ENCODE measurements at places on chromosomes 7 and 10.

DNA sequence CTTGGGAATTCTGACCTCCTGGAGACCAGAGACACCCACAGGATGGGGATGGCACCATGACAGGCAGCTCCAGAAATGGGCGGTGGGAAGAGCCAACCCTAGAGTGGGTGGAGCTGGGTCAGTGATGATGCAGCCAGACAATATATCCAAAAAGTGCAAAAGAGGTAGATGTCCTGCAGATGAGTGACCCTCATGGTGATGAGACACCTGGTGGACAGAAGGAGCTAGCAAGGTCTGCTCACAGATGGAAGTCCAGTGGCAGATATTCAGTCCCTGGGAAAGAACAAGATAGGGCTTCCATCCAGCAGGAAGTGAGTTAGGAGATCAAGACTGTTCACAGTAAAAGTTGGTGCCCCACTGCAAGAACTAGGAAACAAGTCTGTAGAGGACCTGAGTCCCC is 19.2 kb upstream of the GRB10 start:
- no peaks in the 10 kb centered on the region for H3K4me1 ChIP-seq
- no peak for DNase-seq
- no peak overlapping the region for H3K4me3 ChIP-seq
- no peaks in the 10 kb centered on the region for H3K36me3 ChIP-seq

- no peak overlapping the region for H3K4me3 ChIP-seq
- no peaks in the 10 kb centered on the region for H3K4me1 ChIP-seq
- H3K36me3 ChIP-seq = no peaks in the 10 kb centered on the region
- no peak overlapping the region for H3K27ac ChIP-seq
- no peak for DNase-seq
These were observed 23.1 kb upstream of the TCTN3 start for GRCh38 chr10:95716866-95717265.

DNA sequence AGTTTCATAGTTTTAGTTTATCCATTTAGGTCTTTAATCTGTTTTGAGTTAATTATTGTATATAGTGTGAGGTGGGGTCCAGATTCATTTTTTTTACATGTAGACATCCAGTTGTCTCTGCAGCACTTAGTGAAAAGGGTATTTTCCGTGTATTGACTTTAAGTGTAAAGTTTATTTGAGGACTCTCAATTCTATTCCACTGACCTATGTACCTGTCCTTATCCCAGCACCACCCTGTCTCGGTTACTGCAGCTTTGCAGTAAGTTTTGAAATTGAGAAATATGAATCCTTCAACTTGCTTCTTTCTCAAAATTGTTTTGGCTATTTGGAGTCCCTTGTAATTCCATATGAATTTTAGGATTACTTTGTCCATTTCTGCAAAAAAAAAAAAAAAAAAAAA is 29.8 kb downstream of the FHIP2A start:
- H3K4me3 ChIP-seq = no peak overlapping the region
- peaks cover 87% of the 10 kb centered on the region for H3K36me3 ChIP-seq
- H3K4me1 ChIP-seq = no peaks in the 10 kb centered on the region
- no peaks in the 10 kb centered on the region for H3K27me3 ChIP-seq
- DNase-seq = no peak

GRCh38 chr10:131219584-131219886 is 92.0 kb downstream of the TCERG1L start:
- H3K36me3 ChIP-seq = no peaks in the 10 kb centered on the region
- no peaks in the 10 kb centered on the region for H3K27me3 ChIP-seq
- H3K27ac ChIP-seq = no peak overlapping the region
- no peak for DNase-seq
- no peak overlapping the region for H3K4me3 ChIP-seq

GRCh38 chr7:105126436-105126975 is 112.5 kb downstream of the KMT2E start:
- no peak for DNase-seq
- H3K36me3 ChIP-seq = peaks cover 22% of the 10 kb centered on the region
- no peak overlapping the region for H3K27ac ChIP-seq
- no peak overlapping the region for H3K4me3 ChIP-seq
- H3K4me1 ChIP-seq = no peaks in the 10 kb centered on the region

DNA sequence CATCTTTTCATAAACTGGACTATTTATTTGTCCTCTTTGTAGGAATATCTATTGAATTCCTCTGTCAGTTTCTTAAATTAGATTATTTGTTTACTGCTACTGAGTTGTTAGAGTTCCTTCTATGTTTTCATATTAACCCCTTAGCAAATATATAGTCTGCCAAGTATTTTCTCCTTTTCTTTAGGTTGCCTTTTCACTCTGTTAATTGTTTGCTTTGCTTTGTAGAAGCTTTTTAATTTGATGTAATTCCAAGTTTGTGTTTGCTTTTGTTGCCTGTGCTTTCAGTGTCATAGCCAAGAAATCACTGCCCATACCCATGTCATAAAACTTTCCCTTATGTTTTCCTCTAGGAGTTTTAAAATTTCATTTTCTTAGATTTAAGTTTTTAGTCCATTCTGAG is 256.2 kb upstream of the SEMA3A start:
- no peaks in the 10 kb centered on the region for H3K27me3 ChIP-seq
- H3K27ac ChIP-seq = no peak overlapping the region
- no peak for DNase-seq
- no peak overlapping the region for H3K4me3 ChIP-seq
- H3K36me3 ChIP-seq = no peaks in the 10 kb centered on the region

GRCh38 chr10:110751850-110752249 is 107.7 kb downstream of the RBM20 start:
- no peak for DNase-seq
- H3K36me3 ChIP-seq = no peaks in the 10 kb centered on the region
- H3K27ac ChIP-seq = no peak overlapping the region
- no peak overlapping the region for H3K4me3 ChIP-seq
- peaks cover under 1% of the 10 kb centered on the region for H3K27me3 ChIP-seq

DNA sequence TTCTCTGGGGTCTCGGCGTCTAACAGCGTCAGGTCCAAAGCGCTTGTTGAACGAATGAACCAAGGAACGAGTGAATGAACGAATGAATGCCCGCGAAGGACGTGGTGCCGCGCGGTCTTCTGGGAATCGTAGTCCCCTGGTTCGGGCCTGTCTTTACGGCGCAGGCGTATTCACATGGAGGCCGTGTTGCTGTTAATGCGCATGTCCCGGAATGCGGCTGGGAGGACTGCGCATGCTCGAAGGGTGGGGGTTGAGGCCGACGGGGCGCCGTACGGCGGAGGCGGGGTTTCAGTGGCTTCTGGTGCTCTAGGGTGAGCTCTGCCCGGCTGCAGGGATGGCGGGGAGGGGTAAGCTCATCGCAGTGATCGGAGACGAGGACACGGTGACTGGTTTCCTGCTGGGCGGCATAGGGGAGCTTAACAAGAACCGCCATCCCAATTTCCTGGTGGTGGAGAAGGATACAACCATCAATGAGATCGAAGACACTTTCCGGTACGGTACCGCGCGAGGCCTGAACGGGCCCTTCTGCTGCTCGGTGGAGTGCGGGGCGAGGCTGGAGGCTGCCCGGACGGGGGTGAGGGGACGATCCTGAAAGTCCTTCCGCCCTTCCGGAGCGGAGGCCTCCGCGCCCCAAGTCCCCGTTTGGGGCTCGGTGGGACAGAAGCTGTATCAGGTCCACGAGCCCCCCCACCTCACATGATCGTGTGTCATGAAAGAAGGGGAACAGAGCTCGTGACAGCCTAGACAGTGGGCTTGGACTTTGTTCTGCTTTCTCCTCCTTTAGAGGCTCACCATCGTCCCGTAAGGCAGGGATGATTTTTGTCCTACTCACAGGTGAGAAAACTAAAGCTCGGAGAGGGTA is at the start of gene ATP6V1F:
TSS of gene ATP6V1F (plus strand) at position 286 of the 862 bp plus-strand sequence. CDS start at position 335, 49 bp downstream.
- H3K27ac ChIP-seq = peak within 1 kb of the TSS; percentile 83
- H3K27me3 ChIP-seq = no peaks in the 10 kb centered on the region
- H3K4me3 ChIP-seq = peak within 1 kb of the TSS; percentile 86
- peaks cover 10% of the 10 kb centered on the region for H3K4me1 ChIP-seq
- DNase-seq = peak; percentile 99
